Type B pancreatic cell (in vitro differentiated cells): ENCODE measurements at places on chromosomes 16 and 17.

- DNase-seq, result no peak
Measured at GRCh38 chr16:67256701-67257230, 8.0 kb downstream of the SLC9A5 start.

GRCh38 chr17:15397620-15398019 lies 56.2 kb upstream of the TEKT3 start:
- DNase-seq, result no peak

DNA sequence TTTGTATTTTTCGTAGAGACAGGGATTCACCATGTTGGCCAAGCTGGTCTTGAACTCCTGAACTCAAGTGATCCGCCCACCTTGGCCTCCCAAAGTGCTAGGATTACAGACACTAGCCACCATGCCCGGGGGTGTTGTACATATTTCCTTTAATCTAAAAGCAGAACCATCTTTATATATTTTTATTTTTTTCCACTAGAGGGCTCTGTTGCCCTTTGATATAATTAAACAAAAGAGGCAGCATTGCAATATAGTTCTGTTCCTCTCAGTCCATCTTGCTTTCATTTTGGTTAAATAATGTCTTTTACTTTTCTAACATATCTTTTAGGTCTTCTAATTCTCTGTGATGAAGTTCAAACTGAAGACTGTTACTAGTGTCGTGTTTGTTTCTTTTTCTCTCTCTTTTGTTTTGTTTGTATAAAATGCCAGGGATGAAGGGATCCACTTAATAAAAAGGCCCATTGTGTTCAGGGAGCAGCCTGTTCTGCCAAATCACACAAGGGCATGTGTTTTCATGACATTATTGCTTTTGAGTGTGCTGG lies 23.4 kb downstream of the WWOX start:
- DNase-seq, result no peak

DNA sequence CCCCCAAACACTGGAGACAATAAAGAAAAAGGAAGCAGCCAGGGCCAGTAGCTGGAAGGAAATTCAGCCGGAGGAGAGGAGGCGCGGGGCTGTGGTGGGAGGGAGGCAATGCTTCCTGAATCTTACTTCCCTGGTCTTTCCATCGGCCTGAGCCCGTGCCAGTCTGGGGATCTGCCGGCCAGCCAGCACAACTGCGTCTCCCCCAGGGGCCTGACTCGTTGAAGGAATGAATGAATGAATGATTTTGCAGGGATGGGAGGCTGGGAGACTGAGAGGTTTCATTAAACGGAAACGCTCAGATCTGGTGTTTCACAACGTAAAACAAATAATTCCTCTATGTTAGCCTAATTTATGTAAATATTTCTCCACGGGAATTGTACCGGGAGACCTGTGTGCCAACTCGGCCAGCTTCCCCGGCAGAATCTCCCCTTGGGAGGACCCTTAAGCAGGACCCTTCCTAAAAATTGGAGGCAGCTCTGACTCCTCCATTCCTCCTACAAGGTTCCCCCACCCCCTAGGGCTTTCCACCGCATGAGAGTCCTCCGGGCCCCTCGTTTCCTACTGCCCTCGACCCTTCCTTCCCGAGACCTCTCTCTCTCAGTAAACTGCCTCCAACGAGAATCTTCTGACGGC lies 1.3 kb upstream of the BAIAP2 start:
- DNase-seq, result no peak

- DNase-seq, result no peak
Measured at GRCh38 chr17:13400491-13400890, 201.2 kb downstream of the HS3ST3A1 start.

DNA sequence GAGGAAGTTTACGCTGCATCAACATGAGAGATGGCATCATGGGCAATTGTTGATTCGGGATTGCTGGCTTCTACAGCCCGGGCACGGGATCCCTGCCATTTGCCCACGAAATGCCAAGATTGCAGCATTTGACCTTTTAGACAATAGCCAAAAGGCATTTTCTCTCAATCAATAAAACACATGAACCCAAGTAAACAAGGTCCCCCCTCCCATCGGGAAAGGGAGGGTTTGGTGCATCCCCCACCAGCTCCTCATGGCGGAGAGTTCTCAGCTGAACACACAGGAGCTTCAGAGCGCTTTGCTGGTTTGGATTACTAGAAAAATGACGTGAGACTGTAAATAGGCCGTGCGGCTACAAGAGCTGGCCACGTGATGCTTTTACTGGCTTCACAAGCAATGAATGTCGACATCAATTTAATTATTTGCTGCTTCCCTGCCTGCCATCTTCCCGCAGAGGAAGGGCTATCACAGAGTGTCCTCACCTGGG lies 147.6 kb downstream of the C16orf95 start:
- DNase-seq, result no peak

DNA sequence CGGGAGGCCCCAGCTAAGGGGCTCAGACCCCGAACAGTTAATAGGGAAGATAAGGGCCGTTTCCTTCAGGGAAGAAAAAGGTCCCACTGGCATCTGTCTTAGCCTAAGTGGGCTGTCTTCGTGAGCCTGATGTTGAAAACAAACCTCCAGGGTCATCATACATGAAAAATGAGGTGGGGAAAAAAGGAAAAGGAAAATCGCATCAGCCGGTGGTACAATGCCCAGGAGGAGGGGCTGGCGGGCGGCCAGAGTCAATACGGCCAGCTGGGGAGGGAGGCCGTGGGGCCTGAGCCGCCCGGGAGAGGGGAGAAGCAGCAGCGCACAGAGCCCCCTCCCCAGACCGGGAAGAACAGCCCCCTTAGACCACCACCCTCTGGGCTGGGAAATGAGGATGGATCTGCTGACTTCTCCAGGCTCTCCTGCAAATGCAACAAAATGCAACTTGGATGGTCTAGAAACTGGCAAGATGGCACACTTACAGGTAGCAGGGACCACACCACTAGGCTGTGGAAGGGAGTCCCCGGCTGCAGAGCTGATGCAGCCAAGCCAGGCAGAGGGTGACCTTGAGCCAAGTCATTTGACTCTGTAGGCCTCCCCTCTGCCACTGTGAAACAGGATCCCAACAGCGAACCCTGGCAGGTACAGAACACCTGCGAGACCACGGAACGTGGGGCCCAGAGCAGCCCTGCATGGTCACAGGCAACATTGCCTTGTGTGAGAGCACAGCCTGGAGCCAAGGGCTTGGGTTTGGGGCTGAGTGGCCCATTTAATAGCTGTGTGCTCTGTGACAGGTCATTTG lies 448.5 kb downstream of the SOX9 start:
- no peak for DNase-seq

DNA sequence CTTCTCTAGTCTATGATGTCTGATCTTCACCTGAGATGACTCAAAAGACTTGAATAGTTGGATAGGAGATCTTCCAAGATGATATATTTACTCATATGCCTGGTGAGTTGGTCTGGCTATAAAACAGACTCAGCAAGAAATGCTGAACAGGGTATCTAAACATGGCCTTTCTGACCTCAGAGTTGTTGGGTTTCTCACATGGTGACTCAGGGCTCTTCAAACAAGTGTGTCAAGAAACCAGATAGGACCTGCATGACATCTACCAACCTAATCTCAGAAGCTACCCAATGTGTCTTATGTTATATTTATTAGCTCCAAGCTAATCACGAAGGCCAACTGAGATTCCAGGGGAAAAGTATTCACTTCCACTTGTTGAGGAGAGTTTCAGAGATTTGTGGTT lies 1477.3 kb downstream of the CDH8 start:
- DNase-seq, result no peak

DNA sequence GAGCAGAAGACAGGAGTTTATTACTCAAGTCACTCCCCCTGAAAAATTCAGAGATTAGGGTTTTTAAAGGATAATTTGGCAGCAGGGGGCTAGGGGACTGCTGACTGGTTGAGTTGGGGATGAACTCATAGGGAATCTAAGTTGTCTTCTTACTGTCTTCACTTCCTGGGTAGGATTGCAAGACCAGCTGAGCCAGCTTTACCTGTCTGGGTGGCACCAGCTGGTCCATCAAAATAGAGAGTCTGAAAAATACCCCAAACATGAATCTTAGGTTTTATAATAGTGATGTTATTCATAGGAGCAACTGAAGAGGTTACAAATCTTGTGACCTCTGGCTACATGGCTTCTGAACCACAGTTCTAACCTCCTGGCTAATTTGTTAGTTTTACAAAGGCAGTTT lies 157.9 kb downstream of the PPM1E start:
- DNase-seq, result no peak

- no peak for DNase-seq
Measured at GRCh38 chr16:75262104-75262799, 10.8 kb upstream of the BCAR1 start.

DNA sequence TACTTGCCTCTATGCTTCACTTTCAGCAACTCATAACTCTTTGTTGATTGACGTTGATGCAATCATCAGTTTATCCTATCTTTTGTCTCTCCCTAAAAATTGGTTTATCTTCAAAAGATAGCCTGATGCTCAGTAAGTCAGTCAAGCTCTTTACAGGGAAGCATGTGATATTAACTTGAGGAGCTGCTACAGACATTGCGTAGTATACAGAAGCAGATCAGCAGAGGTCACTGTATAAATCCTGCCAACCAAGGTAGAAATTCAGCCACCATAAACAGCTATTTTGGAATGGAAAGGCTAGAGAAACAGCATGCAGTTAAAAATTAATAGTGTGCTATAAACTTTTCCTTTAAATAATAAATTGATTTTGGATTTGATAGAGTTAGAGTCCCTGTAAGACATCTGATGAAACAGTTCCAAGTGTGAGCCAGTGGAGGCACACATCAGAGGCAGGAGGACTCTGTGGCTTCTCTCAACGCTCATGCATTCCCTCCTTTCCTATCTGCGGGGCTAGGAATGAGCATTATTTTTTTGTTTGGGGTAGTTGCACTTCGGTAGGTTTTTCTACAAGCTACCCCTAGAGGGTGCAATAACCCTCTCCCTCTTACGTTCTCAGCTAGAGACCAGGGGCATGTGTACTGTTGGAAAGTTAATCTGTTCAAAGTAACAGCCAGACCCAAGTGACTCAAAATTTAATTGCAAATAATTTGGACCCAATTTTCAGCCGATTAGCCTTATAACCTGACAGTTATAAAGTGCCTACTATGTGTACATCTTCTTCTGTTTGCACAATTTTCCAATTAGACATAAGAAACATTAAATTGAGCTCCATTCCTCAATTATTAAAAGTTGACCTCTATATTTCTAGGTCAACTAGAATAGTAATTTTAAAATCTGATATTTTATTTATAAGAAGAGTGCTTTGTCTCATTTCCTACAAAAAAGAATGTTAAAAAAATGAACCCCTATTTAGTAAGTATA lies 647.7 kb upstream of the SOX9 start:
- DNase-seq, result no peak

DNA sequence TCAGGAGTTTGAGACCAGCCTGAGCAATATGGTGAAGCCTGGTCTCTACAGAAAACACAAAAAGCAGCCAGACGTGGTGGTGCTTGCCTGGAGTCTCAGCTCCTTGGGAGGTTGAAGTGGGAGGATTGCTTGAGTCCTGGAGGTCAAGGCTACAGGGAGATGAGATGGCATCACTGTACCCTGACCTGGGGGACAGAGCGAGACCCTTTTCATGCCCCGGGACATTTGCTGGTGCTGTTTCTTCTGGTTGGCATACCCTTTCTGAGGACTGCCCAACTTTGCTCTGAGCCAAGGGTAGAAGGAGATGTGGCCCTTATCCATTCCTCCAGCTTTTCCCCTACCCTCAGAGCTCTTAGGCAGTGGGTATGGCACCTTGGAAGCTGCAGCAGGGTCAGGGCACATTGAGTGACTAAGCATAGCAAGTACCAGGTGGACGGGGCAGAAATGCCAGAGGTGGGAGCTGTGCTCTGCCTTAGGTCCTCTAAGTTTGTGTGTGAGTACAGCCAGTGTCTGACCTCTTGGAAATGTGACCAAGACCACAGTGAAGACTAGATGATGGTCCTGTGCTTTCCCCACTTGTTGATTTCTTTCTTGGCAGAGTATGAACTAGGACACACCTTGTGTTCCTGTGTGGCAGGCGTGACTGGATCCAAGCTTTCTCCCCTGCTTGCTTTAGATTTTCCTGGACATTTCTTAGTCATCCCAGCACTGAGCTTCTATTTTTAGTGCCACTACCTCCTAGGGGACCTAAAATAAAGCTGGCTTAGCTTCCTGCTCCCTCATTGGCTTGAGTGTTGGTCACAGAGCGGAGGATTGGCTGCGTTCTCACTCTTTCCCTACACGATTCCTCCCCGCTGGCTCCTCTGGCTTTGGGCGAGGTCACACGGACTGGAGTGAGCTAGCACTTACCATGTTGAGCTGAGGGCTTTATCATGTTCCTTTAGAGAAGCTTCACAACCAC lies 9.9 kb upstream of the EDC4 start:
- DNase-seq, result no peak

- DNase-seq, result no peak
Measured at GRCh38 chr16:74795104-74795503, 20.5 kb upstream of the FA2H start.

GRCh38 chr17:35352284-35352683 lies 21.1 kb downstream of the SLFN11 start:
- no peak for DNase-seq

- no peak for DNase-seq
Measured at GRCh38 chr17:49337884-49338283, 24.2 kb downstream of the ZNF652 start.

DNA sequence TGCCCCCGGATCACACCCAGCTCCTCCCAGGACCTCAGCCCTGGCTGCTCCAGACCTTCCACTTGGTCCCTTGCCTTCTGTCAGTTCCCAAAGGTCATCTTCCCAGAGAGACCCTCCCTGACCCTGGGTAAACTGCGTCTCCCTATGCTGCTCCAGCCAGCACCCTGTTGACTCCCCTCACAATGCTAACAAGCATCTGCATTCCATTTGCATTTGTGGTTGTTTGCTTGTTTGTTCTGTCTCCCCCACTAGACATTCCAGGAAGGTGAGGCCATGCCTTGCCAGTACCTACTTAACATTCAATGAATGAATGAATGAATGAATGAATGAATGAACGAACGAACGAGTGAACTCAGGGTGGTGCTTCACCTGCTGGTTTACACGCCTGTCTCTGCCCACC lies 171.2 kb downstream of the WSCD1 start:
- no peak for DNase-seq

DNA sequence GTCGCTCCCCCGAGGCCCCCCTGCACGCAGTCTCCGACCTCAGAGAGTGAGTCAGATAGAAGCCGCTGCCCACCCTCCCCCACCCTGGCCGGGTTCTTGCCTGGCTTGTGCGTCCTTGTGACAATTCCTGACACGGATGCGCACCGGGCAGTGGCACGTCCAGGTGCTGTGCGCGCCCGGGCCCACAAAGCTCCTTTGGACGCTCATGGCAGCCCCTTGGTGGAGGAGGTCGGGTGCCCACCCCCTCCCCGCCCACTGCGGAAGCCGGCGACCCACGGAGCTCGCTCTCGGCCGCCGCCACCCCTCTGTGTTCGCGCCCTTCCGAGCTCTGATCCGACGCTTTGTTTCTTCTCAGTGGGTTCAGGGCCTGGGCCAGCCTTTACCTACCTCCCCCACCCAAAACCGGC lies 662 bp upstream of the TUBB3 start:
- no peak for DNase-seq

GRCh38 chr17:14330492-14330962 lies 29.6 kb downstream of the HS3ST3B1 start:
- no peak for DNase-seq

GRCh38 chr17:48556576-48557401 lies 11.9 kb upstream of the HOXB2 start:
- DNase-seq, result no peak
